Fibroblast of skin of left biceps (primary cell): ENCODE measurements at places on chromosomes 4 and X.

DNA sequence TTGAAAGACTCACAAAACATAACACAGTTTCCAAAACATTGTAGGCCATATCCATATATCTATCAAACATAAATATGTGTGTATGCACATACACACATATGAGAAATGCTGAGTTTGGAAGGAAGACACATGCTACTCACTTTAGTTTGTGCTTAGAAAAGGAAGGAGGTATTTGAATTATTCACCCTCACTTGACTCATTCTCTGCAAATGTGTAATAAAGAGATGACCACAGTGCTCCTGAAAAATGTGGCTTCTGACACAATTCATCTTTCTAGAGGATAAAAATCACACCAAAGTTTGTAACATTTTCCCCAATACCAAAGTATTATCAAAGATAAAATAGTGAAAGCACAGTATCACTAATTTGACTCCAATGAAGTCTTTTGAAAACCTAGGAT, 950.1 kb downstream of the FAT4 start:
- DNase-seq, result peak; percentile 62

GRCh38 chrX:31331928-31332327, 260.1 kb upstream of the FTHL17 start:
- DNase-seq, result no peak

- no peak for DNase-seq
Measured at GRCh38 chrX:153623310-153624029, 23.5 kb upstream of the DUSP9 start.

- no peak for DNase-seq
Measured at GRCh38 chr4:10016169-10016568, 5.1 kb downstream of the SLC2A9 start.

DNA sequence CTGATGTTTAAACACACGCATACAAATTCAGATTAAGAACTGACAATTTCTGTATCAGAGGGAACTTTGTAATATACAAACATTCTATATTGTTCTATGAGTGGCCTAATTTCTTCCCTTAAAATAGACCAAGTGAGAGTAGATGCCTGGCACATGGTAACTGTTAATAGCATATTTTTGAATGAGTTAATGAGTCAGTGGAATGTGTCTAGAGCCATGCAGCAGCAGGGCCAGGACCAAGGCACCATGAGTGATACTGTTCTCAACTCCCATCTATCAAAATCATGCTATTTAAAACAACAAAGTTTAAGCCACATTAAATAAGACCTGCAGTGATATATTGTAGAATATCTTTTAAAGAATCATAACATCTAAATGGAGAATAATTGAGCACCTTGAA, 98.3 kb downstream of the ARHGAP24 start:
- DNase-seq, result peak; percentile 1

DNA sequence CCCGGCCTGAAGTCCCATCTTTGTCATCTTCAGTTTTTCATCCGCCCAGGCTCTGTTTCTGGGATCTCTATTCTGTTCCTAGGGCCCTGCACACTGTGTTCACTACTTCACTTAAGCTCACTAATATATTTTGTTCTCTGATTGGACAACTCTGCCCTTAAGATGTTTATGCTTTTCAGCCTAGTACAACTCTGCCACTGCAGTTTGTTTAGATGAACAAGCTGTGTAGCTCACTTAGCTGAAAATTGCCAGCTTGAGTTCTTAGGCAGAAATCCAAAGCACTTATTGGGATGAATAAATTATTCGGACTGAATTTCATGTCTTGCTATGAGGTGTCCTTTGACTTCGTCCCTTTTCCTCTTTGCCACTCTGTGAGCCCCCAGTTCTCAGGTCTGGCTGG, 60.8 kb downstream of the NYX start:
- DNase-seq, result no peak

- no peak for DNase-seq
Measured at GRCh38 chrX:74550295-74550802, 64.1 kb downstream of the RLIM start.

GRCh38 chr4:4524364-4524763, 17.5 kb downstream of the STX18 start:
- DNase-seq, result no peak

GRCh38 chr4:94976371-94977011, 218.7 kb downstream of the BMPR1B start:
- DNase-seq, result peak; percentile 83

DNA sequence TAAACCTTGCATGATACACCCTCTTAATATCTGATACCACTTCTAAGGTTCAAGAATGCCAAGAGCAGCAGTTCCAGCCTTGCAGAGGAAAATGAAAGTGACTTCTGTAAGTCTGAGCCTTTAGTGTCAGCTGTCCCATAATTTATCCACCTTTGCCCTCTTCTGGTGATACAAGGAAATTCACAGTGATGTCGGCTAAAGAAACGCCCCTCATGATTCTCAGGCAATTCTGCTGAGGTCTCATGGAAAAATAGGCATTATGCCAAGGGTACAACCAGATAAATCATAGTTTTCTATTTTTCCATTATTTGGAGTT, 172.2 kb upstream of the CXCL13 start:
- peak; percentile 6 for DNase-seq
